ENCODE measurements at places on chromosomes 12 and 14.

DNA sequence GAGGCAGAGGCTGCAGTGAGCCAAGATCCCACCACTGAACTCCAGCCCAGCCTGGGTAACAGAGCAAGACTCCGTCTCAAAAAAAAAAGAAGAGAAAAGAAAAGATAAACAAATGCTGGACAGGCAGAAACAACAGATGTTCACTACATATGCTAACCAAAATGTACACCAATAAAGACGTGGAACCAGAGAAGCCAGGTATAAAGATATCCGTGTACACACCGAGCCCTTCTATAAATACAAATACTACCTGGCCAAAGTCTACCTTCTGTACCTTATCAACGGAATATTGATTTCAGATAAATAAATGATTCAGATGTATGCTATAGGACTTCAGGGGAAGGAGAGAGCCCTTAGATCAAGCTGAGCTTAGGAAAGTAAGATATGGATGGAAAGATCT is 10.8 kb upstream of the KRT8 start:
- no peak for DNase-seq

DNA sequence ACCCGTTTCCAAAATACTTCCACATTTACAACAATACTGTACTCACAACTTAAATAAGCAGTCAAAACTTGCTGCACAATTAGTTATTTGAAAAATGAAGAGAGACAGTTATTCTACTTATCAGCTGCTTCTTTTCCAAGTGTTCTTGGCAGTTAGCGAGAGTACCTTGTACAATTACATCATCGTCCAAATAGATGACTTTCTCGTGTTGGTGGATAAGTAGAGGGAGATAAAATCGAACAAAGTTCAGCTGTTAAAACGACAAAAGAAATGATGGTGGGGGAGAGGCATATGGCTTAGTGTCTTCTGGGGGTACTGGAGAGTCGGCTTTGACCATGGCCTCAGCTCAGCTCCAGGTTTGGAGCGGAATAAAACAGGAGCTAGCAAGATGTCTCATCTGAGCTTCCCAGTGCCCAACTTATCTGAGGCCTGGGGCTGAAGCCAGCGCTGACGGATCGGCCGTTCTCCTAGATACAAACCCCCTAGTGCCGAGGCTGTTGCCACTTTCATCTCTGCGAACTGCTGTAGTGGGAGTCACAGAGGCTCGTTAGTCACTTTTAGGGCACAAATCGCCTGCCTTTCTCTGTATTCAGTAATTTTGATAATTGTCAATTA is 31.7 kb downstream of the TDG start:
- no peak for DNase-seq

DNA sequence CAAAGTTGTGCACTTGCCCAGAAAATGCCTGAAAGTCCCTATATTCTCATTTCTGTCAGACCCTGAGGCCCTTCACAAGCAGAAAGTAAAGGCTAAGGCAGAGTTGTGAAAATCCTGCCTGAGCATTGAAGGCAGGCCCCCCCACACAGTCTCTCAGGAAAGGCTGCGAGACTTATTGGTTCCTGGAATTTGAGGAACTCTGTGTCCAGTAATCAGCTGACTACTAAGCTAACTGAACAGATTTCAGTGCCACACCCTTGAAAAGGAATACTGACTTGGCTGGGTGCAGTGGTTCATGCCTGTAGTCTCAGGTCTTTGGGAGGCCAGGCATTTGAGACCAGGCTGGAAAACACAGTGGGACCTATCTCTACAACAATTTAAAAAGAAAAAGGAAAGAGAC is 21.1 kb upstream of the PPP2R5E start:
- DNase-seq, result no peak

DNA sequence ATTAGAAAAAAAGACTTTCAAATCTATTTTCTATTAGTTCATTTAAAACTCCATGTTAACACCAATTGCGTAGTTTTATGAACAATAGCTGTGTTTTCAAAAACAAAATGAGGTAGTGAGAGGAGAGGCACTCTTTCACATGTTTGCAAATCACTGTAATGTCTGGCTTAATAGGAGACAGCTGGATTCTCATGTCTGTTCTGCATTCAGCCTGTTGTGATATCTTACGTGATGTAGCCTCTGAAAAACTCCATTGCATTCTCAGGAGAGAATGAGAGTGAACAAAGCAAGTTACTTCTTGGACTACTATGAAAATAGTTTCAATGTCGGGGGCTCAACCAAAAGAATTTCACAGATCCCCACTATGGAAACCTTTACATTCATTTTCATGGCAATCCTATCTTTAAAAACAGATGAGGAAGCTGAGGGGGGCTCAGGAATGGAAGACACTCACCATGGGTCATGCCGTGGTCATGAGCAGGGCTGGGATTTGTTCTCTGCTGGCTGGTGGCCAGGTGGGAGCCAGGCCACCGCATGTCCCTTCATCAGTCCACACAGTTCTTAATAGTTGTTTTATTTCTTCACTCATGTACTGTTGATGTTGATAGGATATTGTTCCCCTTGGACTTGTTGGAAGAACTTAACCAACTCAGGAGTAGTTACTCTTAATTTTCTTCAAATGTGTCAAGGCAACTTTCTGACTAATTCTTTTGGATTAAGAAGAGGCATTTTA is 346.2 kb upstream of the FAR2 start:
- no peak for DNase-seq

DNA sequence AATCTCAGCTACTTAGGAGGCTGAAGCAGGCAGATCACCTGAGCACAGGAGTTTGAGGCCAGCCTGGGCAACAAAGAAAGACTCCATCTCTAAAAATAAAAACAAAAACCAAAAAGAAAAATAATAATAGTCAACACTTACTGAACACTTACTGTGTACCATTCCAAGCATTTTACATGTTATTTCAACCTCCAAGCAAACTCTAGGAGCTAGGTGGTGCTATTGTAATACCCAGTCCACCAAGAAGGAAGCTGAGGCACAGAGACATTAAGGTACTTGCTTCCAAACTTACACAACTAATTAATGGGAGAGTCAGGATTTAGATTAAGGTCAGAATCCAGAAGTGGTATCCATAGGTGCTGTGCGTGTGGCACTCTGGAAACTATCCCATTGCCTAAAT is 13.7 kb upstream of the OR6J1 start:
- DNase-seq, result no peak
